ENCODE measurements at places on chromosomes 4 and X.

DNA sequence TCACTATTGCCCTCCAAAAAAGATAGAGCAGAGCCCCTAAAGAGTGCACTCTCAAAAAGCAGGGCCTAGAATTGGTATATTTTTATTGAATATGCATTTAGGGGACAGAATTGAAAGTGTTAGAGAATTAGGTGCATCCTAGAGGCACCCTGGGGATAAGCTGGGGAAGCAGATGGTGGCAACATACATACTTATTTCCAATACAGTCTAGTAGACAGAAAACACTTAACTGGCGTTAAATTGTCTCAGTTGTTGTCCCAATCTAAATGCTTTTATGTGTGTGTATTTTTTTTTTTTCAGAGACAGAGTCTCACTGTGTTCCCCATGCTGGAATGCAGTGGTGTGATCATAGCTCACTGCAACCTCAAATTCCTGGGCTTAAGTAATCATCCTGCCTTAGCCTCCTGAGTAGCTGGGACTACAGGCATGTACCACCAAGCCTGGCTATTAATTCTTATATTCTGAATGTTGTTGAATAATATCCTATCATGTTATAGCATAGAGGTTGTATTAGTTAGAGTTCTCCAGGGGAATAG, 481.8 kb downstream of the GRXCR1 start:
- no peak for DNase-seq

- DNase-seq = no peak
These were observed 107.2 kb upstream of the PGRMC2 start for GRCh38 chr4:128394778-128395177.

GRCh38 chr4:84527391-84527790, 28.3 kb upstream of the NKX6-1 start:
- no peak for DNase-seq

- no peak for DNase-seq
These were observed 165.8 kb downstream of the GASK1B start for GRCh38 chr4:158006990-158007389.

GRCh38 chr4:6201580-6202091, 1.3 kb upstream of the JAKMIP1 start:
- no peak for DNase-seq

DNA sequence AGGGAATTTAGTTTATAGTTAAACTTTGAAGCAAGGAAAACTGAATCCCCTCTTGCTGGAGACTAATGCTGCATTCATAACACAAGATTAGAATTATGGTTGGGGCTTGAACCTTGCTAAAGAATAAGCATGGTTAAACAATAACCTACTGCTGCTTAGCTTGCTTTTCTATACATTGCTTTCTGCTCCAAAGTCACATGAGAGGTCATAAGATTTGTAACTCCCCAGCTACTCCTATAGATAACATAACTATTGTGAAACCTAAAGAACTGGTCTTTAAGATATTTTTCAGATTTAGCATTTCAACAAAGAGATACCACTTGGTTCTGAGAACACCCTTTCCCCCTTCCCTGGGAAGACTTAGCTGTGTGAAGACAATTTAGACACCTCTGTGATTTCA, 17.1 kb upstream of the HADH start:
- DNase-seq = no peak

DNA sequence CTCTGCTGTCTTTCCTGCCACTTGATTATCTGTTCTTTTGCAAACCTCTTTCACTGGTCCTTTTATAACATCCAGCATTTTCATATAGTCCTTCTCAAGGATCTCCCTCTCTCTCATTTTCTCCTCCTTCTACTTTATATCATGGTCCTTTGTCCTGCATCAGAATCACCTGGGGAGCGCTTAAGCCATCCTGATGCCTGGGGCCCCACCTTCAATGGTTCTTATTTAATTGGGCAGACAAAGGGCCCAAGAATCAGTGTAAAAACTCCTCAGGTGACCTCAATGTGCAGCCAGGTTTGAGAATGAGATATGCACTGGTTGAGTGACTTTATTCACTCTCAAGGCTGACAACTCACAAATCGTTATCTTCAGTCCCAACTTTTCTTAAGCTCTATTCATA, 283.9 kb downstream of the UNC5C start:
- DNase-seq = no peak

DNA sequence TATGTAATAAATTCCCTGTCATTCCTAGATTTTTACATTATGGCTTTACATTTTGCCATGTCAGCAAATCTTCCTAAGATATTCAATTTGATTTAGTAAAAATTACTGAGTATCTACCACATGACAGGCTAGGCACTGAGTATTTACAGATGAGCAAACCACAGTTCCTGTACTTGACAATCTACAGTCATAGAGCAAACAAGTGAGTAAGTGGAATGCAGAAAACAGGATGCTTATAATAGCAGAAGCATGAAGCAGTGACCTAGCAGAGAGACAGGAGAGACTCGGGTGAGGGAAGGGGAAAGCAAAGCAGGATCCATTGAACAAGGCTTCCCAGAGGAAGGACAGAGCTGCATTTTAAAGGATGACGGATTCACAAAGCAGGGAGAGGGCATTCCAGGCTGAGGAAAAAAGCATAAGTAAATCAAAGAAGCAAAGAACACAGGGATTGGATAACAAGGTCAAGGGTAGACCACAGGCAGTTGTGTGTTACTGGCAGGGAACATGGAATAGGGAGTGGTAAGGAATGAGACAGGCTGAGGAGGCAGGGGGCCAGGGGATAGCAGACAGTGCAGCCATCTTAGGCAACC, 124.7 kb upstream of the C1QTNF7 start:
- no peak for DNase-seq

DNA sequence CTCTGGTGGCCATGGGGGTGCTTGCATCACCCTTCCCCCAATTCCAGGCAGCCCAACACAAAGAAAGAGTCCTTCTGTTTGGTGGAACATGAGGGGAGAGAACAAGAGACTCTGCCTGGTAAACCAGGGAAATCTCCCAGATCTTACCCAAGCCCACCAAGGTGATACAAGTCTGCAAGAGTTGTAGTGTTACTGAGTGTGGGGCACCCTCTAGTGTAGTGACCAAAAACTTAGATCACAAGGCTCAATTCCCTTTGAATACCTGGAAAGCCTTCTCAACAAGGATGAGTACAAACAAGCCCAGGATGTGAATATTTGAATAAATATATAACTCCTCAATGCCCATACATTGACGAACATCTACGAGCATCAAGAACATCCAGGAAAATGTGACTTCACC, 64.7 kb downstream of the IL13RA2 start:
- no peak for DNase-seq

DNA sequence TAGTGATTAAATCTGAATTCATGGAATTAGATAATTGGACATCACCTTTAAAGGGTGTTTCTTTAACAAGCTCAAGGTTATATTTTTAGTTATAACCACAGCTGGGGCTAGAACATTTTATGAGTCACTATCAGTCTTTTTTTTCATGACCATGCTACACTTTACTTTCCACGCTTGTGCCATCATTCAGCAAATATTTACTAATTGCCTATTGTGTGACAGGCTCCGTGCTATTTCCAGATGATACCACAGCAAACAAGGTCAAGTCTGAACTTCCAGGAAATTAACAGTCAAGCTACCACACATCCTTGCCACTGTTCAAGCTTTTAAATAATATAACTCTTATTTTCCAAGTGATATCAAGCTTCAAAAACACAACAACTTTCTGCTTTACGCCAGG, 16.5 kb downstream of the SPANXN3 start:
- no peak for DNase-seq

DNA sequence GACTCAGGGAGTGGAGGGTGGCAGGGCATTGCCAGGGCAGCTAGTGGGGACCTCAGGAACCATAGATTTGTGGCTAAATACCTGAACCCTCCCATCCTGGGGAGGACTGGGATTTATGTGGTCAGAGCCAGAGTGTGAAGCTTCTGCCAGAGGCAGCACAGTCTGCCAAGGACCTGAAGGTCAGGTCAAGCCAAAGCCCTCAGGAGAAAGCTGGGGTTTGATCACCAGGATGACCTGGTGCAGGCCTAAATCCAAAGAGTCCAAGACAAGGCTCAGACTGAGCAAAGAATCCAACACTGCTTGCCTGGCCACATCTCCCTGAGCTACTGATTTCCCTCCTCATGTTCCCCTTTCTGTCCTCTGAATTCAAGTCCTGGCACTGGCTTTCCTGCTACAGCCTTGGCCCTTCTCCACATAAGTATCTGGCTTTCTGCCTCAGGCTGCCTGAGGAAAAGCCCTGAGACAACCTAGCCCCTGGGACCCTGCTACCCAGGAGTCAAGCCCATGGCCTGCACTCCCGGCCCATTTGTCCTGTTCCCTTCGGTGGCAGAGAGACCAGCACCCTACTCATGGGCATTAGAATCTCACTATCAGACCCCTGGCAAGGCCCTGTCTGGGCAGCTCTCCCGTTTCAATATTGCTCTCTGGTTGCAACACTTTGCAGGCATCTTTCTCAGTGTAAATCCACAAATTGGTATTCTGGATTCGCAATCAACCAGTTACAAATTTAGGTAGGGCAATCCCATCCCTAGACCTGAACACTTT, 39.3 kb upstream of the SLC25A43 start:
- DNase-seq = no peak

DNA sequence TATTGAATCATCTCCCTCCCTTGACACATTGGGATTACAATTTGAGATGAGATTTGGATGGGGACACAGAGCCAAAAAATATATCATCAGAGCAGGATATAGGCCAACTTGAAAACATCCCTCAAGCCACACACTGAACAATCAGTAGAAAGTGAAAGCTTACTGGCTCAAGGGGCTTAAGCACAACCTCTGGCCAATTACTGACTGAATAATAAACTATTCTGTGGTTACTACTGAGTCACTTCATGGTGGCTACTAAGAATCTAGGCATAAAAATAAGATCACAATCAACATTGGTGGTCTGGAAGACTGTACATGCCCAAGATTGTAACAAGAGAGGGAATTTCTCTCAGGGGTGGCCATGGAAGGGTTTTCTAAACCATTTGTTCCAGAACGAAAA, 27.4 kb upstream of the GPR174 start:
- no peak for DNase-seq

DNA sequence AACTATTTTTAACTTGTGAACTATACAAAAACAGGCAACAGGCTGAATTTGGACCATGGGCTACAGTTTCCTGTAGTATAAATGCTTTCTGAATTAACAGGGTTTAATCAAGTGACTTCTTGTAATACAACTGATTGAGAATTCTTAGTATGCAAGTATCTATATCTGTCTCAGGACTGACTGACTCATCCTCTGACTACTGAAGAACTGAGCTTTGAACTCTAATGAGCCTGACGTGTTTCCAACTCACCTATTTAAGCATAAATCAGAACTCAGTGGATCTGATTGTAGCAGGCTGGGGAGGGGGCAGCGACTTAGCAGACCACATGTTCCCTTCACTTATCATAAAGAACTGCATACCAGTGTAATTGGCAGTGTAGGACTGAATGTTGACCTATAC, 7.8 kb downstream of the SPATA4 start:
- no peak for DNase-seq

- DNase-seq = no peak
These were observed 16.2 kb downstream of the LRIT3 start for GRCh38 chr4:109864134-109864533.

GRCh38 chr4:69489856-69490255, 5.8 kb downstream of the UGT2B4 start:
- DNase-seq = no peak

- DNase-seq = no peak
These were observed 216.9 kb upstream of the S100G start for GRCh38 chrX:16433021-16433420.

DNA sequence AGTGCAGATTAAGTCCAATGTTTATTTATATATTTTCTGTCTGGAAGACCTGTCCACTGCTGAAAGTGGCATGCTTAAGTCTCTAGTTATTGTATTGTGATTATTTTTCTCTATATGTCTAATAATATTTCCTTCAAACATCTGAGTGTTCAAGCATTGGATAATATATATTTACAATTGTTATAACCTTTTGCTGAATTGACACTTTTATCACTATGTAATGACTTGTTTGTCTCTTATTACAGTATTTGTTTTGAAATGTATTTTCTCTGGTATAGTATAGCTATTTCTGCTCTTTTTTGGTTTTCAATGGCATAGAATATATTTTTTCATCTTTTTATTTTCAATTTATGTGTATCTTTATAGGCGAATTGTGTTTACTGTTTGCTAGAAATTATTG, 59.7 kb downstream of the EDA2R start:
- DNase-seq = no peak

DNA sequence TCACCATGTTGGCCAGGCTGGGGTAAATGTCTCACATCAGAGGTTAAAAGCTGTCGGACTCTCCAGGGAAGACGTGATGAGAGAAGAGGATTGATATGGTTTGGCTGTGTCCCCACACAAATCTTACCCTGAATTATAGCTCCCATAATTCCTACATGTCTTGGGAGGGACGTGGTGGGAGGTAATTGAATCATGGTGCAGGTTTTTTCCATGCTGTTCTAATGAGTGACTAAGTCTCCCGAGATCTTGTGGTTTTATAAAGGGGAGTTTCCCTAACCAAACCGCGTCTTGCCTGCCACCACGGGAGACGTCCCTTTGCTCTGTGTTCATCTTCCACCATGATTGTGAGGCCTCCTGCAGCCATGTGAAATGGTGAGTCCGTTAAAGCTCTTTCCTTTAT, 64.4 kb downstream of the ASMT start:
- peak; percentile 52 for DNase-seq

DNA sequence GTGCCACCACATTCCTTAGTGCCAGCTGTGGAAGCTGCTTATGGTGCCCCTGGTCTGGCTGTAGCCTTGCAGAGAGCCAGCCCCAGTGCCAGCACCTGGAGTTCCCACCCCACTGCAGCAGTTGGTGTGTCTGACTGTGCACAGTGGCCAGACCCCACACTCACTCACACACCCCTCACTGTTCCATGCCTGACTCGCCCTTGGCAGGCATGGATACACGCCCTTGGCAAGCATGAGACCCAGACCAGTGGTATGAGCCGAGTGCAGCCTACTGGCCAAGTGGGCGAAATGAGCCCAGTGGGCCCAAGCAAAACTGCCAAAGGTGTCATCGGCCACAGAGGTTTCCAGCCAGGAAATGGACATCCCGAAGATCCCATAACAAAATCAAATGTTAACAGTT, 27.4 kb downstream of the NAA11 start:
- DNase-seq = no peak

DNA sequence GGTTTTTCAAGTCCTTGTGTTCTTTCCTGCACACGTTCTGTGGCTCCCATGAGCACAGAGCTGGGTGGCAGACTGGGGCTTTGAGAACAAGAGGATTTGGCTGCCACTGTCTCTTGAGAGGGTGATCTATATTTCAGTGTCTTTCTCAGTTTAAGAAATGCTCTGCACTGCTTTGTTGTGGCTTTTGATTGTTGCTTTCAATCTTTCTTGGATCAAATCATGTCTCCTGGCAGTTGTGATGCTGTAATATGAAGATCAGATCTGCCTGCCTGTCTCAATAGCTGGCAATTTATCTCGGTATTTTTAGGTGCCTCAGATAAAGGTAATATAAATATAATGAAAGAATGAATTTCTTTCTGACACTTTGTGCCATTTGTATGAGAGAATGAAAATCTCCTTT, 273.3 kb upstream of the LCORL start:
- no peak for DNase-seq

DNA sequence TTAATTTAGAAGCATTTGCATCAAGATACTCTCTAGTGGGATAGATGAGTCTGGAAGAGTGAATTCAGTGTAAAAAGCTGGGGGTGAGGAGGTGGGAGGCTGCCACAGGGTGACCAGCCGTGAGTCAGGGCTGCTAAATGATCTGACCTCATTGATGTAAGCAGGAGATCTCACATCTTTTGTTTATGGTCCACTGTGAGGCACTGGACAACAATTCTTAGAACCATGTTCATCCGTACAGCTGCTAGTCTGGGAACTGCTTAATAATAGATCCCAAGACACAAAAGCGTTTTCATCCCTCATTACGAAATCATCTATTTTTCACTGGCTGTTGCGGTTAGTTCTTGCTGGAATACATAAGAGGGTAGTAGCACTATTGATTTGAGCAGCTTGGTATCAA, 14.1 kb downstream of the KLF3 start:
- DNase-seq = no peak
